ENCODE measurements at places on chromosomes 5 and 9.

GRCh38 chr5:130206686-130207085 is 302.4 kb downstream of the CHSY3 start:
- DNase-seq: no peak

GRCh38 chr9:25658571-25658970 is 19.7 kb downstream of the TUSC1 start:
- no peak for DNase-seq

GRCh38 chr5:76679231-76679630 is 36.7 kb upstream of the F2R start:
- DNase-seq: no peak

- DNase-seq: no peak
Observed at GRCh38 chr9:74447451-74448193, 49.5 kb upstream of the RORB start.

GRCh38 chr5:10619649-10620048 is 55.8 kb downstream of the ANKRD33B start:
- DNase-seq: no peak

Measured in right kidney (tissue), 9 donors.